D721Med (cell line): ENCODE measurements at places on chromosomes 12 and 14.

DNA sequence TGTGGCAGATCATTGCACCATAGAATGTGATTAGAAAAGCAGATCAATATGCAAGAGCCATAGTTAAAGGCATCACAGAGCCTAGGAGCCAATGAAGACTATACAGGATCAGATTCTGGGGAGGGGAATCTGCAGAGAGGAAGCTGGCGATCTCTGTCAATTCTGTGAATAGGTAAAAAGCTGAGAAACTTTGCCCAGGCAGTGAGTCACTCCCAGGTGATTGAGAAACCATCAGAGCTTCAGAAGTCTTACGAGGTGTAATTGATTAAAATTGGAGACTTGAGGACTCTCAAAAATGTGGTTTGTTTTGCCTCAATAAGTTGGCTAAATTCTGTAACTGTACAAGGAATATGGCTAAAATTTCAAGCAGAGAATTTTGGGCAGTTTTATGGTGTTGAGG, 41.7 kb upstream of the TSPAN11 start:
- DNase-seq, result no peak

GRCh38 chr14:90699016-90699415, 117.2 kb downstream of the TTC7B start:
- DNase-seq, result no peak

DNA sequence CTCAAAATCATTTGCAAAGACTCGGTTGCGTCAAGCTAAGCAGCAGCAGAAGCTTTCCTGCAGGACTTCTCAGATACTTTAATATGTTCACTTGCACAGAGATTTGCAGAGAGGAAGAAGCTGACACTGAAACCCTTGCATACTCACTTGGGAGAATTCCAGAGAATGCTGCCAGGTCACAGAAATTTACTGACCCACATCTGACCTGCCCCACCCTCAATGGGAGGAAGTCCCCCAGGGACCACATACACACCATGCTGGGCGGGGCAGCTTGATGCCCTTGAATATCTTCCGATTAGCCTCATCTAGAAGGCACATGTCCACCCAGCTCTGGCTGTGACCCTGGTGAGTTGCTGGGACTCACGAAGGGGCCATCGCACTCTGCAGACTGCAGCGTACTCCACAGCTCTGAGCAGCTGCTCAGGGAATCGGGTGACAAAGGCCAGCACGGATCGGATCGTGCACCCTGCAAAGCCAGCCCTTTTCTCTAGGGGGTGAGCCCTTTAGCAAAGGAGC, 83.2 kb downstream of the ITPK1 start:
- no peak for DNase-seq

DNA sequence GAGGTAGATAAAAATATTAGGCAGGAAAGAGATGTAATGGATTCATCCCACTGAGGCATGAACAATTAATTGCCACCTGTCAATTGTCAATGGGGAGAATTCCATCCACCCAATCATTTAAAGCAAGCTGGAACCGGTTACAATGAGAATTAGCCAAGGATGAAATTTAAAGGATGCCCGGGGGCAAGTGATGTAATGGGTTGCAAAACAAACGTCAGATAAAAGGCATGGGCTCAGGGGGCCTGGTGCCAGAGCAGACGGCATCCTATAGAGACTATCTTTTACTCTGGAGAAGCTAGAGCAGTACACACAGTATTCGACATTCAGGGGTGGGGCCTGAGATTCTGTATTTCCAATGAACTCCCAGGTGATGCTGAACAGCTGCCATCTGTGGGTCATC, 80.5 kb upstream of the ZFP36L1 start:
- no peak for DNase-seq

GRCh38 chr12:117032593-117033381, 66.4 kb downstream of the TESC start:
- DNase-seq, result no peak

DNA sequence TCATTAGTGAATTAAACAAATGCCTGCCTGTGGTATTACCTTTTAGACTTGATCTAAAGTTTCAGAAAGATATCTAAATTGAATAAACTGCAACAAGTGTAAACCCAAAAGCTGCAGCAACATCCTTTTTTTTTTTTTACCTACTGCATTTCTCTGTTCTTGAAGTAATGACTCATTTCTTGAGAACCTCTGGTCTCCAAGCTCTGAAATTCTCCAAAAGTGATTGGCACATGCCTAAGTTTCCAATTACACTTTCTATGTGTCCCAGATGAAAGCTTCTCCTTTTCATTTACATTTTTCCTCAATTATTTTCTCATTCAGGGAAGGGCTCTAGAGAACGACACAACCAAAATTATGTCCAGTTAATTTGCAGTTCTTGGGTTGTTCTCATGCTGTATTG, 435.2 kb upstream of the DCN start:
- DNase-seq, result no peak

GRCh38 chr14:61700104-61700886, 5.0 kb downstream of the HIF1A start:
- no peak for DNase-seq

- no peak for DNase-seq
Observed at GRCh38 chr12:49086116-49086515, 8.5 kb downstream of the DHH start.

- no peak for DNase-seq
Observed at GRCh38 chr14:79144896-79145295, 974.7 kb downstream of the NRXN3 start.

GRCh38 chr12:97306147-97306546, 156.5 kb upstream of the RMST start:
- DNase-seq, result no peak

DNA sequence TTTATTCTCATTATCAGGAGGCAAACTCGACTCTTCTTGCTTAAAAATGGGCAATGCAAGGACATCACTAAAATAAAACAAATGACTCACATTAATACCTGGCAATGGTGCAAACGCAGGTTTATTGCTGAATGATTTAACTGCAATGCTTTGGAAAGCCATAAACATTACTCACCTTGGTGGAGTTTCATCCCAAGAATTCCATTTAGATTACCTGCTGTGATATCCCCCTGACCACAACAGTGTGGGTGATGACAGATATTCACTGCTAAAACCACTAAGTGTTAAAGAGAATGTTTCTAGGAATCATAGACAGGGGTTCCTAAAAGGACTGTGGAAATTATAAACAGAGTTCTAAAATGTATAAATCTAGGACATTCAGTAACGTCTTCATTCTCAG, 35.3 kb upstream of the CSRNP2 start:
- DNase-seq, result no peak

GRCh38 chr14:103699261-103699661, 16.0 kb downstream of the XRCC3 start:
- DNase-seq, result no peak

- DNase-seq, result no peak
Observed at GRCh38 chr12:104855599-104855998, 102.5 kb downstream of the SLC41A2 start.

DNA sequence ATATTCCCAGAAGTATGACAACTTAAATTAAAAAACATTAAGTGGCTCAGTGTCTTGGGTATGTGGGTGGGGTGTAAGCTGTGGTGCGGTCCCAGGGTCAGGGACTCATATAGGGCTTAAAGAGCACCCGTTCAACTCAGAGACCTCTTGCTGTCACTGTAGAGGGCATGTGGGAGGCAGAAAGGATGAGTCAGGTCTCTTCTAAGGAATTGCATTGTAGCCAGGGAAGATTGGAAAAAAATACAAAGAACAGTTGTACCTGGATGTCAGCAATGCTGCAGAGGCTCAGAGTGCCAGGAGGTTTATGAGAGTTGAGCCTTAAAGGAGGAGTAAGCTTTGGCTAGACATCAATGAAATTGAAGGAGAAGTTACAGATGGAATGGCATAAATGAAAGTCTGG, 104.1 kb downstream of the MYRFL start:
- no peak for DNase-seq

- DNase-seq, result no peak
Observed at GRCh38 chr14:58864751-58865513, 227.2 kb downstream of the DACT1 start.

DNA sequence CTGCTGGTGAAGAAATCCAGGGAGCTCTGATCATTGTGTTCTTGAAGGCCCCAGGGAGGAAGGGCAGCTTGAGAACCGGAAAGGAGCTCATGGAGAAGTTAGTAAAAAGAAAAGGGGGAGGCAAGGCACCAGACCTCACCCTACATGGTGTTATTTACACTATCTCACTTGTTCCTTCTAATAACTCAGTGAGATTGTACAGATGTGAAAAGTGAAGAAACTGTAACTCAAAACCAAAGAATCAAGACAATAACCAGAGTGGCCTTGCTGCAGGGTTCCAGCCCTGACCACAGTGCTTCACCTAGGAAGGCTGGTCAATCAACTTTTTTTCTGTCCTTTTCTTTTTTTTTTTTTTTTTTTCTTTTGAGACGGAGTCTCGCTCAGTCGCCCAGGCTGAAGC, 353.6 kb downstream of the TMTC2 start:
- no peak for DNase-seq

GRCh38 chr12:53627919-53628318, 1.7 kb upstream of the ATF7 start:
- DNase-seq, result no peak

- DNase-seq, result no peak
Observed at GRCh38 chr12:15116983-15117382, 104.2 kb downstream of the RERG start.

DNA sequence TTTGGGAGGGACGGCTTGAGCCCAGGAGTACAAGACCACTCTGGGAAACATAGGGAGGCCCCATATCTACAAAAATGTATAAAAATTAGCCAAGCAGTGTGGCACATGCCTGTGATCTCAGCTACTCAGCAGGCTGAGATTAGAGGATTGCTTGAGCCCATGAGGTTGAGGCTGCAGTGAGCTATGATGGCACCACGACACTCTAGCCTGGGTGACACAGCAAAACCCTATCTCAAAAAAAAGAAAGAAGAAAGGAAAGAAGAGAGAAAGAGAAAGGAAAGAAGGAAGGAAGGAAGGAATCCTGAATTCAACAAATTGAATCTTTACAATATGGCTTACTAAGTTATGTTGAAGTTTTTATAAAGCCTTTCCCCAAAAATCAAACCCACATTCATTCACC, 2.1 kb downstream of the KIF21A start:
- DNase-seq, result no peak

DNA sequence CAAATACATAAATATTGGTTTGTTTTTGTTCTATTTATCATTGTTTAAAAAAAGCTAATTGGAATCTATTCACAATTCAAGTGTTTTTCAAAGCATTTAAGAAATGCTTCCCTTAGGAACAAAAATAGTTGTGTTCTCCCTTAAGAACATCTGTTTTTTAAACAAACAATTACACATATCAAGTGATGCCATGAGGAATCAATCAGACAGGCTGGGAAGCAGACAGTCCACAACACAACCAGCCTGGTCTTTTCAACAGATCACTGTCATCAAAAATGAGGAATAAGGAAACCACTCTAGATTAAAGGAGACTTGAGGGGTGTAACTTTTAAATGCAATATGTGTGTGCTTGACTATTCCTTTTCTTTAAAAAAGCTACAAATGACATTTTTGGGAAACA, 25.5 kb downstream of the GALC start:
- DNase-seq, result no peak

- no peak for DNase-seq
Observed at GRCh38 chr12:57618966-57619433, 7.8 kb downstream of the ARHGEF25 start.

- no peak for DNase-seq
Observed at GRCh38 chr14:30657606-30658163, 35.6 kb downstream of the SCFD1 start.

DNA sequence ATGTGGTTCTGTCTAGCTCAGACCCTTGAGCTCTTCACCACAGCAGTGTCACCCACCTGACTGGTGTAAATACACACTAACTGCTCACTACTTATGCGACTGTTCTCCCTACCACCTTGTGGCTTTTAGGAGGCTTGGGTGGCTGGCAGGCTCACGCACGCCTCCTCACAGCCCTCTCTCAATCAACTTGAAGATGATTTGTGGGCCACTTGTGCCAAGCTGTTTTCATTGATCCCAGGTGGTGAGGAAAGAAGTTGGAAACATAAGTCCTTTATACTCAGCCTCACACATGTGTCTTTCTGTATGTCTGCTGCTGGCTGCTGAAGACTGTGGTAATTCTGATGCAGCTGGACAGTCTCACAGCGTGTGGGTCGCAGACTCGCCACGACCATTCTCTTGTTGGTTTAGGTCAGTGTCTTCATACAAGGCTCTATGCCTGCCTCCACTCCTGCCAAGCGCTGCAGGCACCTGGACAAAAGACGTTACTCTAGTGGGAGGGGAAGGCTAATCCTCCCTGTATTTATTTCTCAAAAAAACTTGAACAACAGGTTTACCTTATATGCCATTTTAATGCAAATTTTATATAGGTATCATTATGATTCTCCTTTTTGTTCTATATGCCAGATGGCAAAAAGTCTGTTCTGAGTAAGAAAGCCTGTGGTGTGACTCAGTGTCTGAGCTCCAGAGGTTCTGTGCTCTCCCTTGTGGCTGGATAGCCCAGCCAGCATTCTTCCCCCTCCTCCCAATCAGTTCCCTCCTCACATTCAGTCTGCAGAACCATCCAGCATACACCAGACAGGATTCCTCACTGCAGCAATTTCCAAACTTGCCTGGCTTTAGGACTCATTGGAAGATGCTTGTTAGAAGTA, 115.6 kb downstream of the DIP2B start:
- no peak for DNase-seq

DNA sequence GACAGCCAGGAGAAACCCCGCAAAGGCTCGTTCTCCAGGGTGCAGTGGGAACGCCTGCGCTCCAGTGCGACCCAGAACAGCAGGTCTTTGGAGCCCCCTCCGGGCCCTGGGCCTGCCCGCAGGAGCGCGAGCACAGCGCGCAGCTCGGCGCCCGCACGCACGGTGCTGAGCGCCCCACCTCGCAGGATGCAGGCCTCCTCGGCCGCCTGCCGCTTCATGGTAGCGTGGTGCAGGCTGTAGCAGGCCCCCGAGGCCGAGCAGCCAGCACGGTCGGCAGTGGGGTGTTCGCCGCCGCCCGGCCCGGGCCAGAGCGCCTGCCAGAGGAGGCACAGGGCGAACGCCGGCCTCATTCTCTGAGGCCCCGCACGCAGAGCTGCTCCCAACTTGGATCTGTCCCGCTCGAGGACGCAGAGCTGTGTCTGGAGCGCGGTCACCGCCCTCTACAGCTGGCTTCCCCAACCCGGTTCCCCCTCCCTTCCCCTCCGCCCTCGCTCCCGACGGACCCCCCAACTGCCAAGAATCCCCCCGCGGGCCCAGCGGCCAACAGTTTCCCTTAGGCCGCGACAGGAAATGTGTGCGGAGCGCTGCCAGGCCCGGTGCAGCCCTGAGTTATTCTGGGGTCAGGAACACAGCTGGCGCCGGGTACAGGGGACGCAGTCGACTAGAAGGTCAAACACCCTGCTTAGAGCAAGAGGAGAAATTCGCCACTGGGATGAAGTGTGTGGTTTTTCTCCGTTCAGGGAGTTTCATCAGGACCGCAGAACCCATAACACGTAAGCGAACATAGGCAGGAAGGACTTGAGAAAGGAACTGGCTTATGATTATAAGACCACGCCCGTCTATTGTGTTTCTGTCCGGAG, at the start of gene CLEC14A:
Gene CLEC14A, minus strand, starts transcription at position 421 of the 860 bp plus-strand sequence. Its CDS starts 71 bp downstream, at position 350.
- no peak for DNase-seq

- no peak for DNase-seq
Observed at GRCh38 chr12:123050331-123050831, 69.9 kb downstream of the ARL6IP4 start.
